ENCODE measurements at places on chromosomes 2 and 18.

GRCh38 chr2:33222309-33222708 is 254.1 kb upstream of the RASGRP3 start:
- no peak for DNase-seq

DNA sequence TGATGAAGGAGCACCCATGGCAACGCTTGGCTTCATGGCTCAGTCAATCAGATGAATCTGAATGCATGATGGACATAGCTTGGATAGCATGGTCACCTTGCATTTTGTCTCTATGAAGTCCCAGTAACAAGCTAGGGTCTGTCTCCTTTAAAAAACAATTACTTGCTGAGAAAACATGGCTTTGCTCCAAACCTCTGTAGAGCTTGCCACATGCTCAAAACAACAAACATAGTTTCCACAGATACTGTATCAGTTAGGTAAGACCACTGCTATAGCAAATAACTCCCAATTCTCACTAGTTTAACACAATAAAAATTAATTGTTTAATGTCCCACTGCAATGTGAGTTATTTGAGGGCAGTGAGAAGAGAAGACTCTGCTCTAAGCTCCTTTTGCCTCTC is 401.0 kb downstream of the IRS1 start:
- no peak for DNase-seq

GRCh38 chr2:241768251-241768711 is 8.3 kb upstream of the GAL3ST2 start:
- no peak for DNase-seq

DNA sequence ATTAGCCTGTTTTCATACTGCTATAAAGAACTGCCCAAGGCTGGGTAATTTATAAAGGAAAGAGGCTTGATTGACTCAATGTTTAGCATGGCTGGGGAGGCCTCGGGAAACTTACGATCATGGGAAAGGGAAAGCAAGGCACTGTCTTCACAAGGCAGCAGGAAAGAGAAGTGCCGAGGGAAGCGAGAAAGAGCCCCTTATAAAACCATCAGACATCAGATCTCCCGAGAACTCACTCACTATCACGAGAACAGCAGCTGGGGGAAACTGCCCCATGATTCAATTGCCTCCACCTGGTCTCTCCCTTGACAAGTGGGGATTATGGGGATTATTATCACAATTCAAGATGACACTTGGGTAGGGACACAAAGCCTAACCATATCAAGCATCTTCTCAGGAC is 23.3 kb downstream of the RHOB start:
- DNase-seq: no peak

DNA sequence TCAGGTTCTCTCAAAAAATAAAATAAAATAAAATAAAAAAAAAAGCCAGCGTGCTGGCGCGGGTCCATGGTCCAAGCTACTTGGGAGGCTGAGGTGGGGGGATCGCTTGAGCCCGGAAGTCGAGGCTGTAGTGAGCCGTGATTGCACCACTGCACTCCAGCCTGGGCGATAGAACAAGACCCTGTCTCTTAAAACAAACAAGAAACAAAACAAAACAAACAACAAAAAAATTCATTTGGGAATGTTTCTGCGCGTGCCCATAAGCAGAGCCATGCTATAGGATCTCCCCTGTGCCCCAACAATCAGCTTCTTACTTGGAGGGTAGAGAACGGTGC is 16.4 kb upstream of the CD8A start:
- no peak for DNase-seq

GRCh38 chr2:171523088-171524017 is 1.1 kb downstream of the CYBRD1 start:
- DNase-seq: no peak

GRCh38 chr2:164739966-164740365 is 101.7 kb downstream of the COBLL1 start:
- no peak for DNase-seq

GRCh38 chr18:31679133-31679742 is 5.1 kb downstream of the B4GALT6 start:
- DNase-seq: no peak

GRCh38 chr2:47208852-47209606 is 53.9 kb upstream of the STPG4 start:
- DNase-seq: no peak

GRCh38 chr2:84078471-84078870 is 380.6 kb downstream of the SUCLG1 start:
- DNase-seq: no peak
